ENCODE measurements at places on chromosomes 7 and 10. TPM values are rescaled to one million over a fixed set of nuclear protein-coding genes. Genes with fewer than 3 reads are reported as not detected.

DNA sequence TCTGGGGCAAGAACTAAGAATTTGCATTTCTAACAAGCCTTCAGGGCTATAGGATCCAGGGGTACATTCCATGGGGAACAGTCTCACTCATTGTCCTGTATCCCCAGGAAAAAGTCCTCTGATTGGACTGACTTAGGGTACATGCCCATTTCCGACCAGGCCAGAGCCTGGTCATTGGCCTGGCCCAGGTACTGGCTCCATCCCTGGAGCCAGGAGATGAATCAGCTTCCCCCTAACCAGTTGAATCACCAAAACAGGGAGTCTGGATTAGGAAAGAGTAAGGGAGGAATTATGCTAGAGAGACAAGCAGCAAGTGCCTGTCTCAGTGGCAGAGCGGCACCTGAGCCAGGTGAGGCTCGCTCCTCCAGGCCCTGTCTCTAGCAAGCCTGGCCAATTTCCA is 137.5 kb downstream of the FGFR2 start:
- no peak overlapping the region for H3K27ac ChIP-seq
- H3K27me3 ChIP-seq, result no peaks in the 10 kb centered on the region
- H3K4me1 ChIP-seq, result no peaks in the 10 kb centered on the region
- no peak overlapping the region for H3K4me3 ChIP-seq
- no peak for DNase-seq
- H3K36me3 ChIP-seq, result no peaks in the 10 kb centered on the region

The GDF10 gene
- 10.2 TPM for total RNA-seq

The SEPTIN14 gene
- total RNA-seq, result not detected

- no peak for DNase-seq
- no peak overlapping the region for H3K4me3 ChIP-seq
- H3K27ac ChIP-seq, result no peak overlapping the region
- no peaks in the 10 kb centered on the region for H3K27me3 ChIP-seq
- no peaks in the 10 kb centered on the region for H3K36me3 ChIP-seq
- H3K4me1 ChIP-seq, result no peaks in the 10 kb centered on the region
Measured at GRCh38 chr7:83415840-83416239, 233.1 kb downstream of the SEMA3E start.

The SUN3 gene
- not detected for total RNA-seq

- H3K4me1 ChIP-seq, result no peaks in the 10 kb centered on the region
- no peaks in the 10 kb centered on the region for H3K36me3 ChIP-seq
- no peak for DNase-seq
- H3K27me3 ChIP-seq, result peaks cover 7% of the 10 kb centered on the region
- H3K27ac ChIP-seq, result no peak overlapping the region
Measured at GRCh38 chr7:150940431-150941102, 37.6 kb downstream of the KCNH2 start.
